Activated CD4-positive, alpha-beta T cell treated with anti-CD3 and anti-CD28 coated beads for 24 hours (primary cell): ENCODE measurements at places on chromosomes 2 and 18.
A peak's percentile ranks its signal among the peaks of the same experiment; 100 is the strongest.

GRCh38 chr18:26497866-26498265 lies 50.5 kb downstream of the KCTD1 start:
- DNase-seq = no peak

DNA sequence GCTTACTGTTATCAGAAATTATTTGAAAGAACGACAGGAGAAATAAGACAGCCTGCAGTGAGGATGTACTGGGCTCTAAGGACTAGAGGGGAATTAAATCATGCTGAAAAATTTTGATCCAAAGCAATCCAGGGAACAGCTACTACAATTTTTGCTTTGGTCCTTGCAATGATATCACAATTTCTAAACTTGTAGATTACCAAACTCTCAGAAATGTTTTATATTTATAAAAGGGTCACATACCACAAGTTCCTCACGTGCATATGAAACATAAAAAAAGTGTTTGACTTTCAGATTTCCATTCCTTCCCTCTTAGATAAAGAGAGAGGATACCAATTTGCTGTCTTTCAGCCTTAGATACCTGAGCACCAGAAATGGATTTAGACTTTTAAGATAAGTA lies 261.2 kb downstream of the STK39 start:
- DNase-seq = no peak

DNA sequence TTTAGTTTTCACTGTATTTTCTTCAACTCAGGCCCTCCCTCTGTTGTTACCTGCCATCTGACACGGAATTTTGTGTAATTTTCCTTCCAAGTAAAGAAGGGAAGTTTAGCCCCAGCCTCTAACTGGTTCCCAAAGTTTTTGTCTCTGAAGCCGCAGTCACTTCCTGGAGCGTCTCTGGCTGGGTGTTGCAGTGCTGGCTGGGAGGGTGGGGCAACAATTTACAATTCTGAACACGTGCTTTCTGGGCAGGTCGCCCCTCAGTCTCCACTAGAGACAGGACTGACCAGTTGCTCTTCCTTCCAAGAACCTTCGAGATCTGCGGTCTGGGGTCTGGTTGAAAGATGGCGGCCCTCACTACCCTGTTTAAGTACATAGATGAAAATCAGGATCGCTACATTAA lies 3.5 kb downstream of the CNDP2 start:
- DNase-seq = no peak

DNA sequence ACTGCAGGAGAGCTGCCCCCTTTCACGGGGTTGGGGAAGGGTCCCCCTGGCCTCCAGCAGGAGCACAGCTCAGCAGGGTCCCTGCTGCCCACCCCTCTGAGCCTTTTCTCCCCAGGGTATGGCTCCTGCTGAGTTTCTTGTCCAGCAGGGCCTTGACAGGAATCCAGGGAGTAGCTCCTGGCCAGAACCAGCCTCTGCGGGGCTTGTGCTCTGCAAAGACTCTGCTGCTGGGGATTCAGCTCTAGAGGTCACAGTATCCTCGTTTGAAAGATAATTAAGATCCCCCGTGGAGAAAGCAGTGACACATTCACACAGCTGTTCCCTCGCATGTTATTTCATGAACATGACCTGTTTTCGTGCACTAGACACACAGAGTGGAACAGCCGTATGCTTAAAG lies 21.2 kb downstream of the FOSL2 start:
- DNase-seq = no peak

DNA sequence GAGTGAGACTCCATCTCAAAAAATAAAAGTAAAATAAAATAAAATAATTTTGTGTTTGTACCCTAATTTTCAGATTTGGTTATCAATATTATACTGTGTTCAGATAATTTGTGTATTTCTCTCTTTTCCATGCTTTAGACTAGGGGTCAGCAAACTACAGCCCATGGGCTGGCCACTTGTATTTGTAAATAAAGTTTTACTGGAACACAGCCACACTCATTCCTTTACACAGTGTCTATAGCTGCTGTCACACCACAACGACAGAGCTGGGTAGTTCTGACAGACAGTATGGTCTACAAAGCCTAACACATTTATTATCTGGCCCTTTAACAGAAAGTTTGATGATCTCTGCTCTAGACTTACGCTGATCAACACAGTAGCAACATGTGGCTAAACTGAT lies 43.8 kb downstream of the SNORC start:
- no peak for DNase-seq

DNA sequence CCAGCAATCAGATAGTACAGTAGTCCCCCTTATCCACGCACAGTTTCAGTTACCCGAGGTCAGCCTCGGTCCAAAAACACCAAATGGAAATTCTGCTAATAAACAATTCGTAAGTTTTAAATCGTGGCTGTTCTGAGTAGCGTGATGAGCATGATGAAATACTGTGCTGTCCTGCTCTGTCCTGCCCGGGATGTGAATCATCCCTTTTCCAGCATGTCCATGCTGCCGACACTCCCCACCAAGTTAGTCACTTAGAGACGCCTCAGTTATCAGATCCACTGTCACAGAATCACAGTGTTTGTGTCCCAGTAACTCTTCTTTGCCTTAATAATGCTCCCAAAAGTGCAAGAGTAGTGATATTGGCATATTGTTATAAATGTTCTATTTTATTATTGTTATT lies 62.1 kb downstream of the MEX3C start:
- no peak for DNase-seq

- no peak for DNase-seq
Observed at GRCh38 chr2:101328474-101329007, 20.0 kb upstream of the RNF149 start.

DNA sequence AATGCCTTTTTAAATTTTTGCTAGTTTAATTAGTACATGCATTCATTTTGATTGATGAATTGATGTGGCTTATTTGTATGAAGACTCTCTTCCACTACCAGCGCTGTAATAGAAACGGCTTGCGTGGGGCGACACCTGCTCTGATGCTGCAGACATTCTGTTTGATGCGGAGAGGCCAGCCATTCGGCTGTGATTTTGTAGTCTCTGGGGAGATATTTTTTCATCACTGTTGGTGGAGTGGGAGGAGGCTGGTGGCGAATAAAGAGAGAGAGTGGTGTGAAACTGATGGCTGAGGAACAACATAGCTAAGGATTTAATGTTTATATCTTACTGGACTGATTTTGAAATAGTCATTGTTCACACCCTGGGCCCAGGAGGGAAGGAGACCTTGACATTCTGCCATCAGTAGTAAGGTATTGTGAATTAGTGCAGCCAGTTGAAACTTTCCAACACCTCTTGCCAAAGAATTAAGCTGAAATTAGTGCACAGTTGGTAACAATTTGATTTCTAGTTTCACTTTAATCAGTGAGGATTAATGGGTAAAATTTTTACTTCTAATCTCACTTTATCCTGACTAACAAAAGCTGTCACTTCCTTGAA lies 224.1 kb downstream of the MTX2 start:
- no peak for DNase-seq

- no peak for DNase-seq
Observed at GRCh38 chr2:99445065-99445464, 44.8 kb downstream of the REV1 start.

- peak; percentile 31 for DNase-seq
Observed at GRCh38 chr2:236177604-236177966, 9.4 kb upstream of the GBX2 start.

- no peak for DNase-seq
Observed at GRCh38 chr2:218885981-218886947, 5.6 kb downstream of the WNT10A start.

DNA sequence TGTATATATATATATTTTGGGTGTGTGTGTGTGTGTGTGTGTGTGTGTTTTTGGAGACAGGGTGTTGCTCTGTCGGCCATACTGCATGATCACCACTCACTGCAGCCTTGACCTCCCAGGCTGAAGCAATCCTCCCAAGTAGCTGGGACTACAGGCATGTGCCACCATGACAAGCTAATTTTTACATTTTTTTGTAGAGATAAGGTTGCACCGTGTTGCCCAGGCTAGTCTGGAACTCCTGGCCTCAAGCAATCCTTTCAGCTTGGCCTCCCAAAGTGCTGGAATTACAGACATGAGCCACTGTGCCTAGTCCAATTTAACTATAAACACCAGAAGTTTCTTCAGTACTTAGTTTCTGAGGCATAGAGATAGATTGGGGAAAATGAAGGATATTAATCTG lies 18.3 kb downstream of the LIMS1 start:
- no peak for DNase-seq

DNA sequence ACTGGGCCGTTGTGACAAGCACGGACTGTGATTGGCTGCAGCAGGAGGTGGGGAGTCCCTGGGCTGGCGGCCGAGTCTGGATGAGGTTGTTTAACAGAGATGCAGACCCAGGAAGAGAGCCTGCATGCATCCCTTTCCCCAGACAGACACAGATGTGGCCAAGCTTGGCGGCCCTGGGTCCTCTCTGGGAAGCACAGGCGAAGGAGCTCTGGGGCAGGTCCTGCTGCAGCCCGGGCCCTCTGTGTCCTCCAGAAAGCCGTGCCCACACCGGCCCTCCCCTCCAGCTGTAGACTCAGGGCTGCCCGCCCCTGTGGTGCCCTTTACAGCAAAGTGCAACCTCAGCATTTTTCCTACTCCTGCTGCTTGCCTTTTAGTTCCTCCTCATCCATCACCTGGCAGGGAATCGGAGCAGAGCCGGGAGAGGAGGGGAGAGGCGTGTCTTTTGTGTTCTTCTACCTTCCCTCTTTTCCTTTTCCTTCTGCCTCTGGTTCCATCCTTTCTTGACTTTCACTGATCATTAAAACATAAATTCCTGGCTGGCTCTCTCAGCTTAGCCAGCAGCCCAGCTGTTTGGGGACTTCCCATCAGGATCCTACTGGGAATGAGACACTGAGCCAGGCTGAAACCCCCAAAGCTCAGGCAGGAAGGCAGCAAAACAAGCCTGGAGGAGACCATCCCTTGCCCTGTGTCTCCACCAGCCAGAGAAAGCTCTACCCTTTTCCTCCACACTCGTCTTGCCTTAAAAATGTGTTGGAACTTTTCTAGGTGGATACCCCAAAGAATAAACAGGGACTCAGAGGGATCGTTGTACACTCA lies 75.0 kb downstream of the CTIF start:
- DNase-seq = no peak
